Anterior cingulate cortex (tissue), 58 donors: ENCODE measurements at places on chromosomes 16 and 17.

DNA sequence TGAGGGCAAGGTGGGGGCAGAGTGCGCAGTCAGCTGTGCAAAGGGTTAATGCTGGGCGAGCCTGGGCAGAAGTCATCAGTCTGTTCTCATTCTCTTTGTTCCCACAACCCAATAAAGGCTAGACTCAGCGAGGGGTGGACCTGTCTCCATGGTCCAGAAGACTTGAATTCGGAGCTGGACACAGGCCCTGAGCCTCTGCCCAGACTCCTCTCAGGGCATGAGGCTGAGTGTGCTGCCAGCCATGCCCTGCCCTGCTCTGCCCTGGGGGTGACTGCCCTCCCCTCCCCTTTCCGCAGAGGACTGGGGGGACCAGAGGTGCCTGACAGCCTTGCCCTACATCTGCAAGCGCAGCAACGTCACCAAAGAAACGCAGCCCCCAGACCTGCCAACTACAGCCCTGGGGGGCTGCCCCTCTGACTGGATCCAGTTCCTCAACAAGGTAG lies 54.5 kb downstream of the MRC2 start:
- peak; percentile 63 for DNase-seq

GRCh38 chr17:15085890-15086677 lies 179.0 kb downstream of the PMP22 start:
- no peak for DNase-seq

- DNase-seq, result no peak
Measured at GRCh38 chr16:74792225-74792624, 17.6 kb upstream of the FA2H start.

- DNase-seq, result no peak
Measured at GRCh38 chr16:80063031-80063712, 462.6 kb upstream of the MAF start.

GRCh38 chr16:57755726-57756423 lies 20.3 kb downstream of the KATNB1 start:
- DNase-seq, result no peak

DNA sequence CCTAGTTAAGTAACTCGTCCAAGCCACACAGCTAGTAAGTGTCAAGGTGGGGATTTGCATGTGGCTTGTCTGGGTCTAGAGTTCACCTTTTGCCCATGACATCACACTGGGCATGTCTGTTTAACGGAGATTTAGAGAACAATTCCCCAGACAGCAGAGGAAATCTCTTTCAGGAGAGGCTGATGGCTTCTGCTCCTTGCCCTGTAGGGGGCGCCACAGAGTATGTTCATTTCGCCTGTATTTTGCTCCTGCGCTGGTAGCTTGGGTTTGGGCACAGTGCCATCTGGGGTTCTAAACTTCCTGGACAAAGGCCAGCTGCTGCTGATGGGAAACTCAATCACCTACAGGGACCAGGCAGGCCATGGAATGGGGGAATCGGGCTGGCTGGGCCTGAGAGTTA lies 20.4 kb downstream of the OTOA start:
- no peak for DNase-seq

DNA sequence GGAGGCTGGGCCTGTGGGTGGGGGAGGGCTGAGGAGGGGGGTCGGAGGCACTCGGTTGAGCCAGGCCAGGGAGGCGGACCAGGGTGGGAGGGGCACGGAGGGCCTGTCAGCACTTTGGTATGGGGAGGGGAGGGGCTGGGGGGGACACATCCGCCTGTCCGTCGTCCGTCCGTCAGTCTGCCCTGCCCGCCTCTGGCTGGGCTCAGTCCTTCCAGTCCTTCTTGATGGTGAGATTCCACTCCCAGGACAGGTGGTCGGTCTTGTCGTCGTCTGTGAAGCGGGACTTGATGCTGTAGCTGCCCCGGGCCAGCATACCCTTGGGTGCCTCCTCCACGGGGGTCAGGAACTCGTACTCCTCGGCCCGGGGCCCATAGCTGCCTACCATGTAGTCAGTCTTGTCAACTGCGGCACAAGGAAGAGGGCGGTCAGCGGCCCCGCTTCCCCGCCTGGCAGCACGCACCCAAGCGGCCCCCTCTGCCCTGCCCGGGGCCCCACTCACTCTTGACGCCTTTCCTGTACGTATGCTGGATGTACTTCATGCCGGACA lies 2.4 kb downstream of the ARHGDIA start:
- no peak for DNase-seq

DNA sequence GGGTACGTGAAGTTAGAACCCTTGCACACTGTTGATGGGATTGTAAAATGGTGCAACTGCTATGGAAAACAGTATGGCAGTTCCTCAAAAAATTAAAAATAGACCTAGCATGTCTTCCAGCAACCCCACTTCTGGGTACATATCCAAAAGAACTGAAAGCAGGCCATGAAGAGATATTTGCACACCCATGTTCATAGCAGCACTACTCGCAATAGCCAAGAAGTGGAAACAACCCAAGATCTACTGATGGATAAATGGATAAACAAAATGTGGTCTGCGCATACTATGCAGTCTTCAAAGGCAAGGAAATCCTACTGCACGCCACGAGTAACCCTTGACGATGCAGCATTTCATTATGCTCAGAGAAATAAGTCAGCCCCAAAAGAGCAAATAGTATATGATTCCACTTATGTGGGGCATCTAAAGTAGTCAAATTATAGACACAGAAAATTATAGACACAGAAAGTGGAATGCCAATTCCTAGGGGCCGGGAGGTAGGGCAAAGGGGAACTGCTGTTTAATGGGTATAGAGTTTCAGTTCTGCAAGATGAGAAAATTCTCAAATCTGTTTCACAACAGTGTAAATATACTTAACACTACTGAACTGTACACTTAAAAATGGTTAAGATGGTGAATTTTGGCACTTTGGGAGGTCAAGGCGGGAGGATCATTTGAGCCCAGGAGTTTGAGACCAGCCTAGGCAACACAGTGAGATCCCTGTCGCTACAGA lies 17.2 kb downstream of the CORO7 start:
- no peak for DNase-seq

DNA sequence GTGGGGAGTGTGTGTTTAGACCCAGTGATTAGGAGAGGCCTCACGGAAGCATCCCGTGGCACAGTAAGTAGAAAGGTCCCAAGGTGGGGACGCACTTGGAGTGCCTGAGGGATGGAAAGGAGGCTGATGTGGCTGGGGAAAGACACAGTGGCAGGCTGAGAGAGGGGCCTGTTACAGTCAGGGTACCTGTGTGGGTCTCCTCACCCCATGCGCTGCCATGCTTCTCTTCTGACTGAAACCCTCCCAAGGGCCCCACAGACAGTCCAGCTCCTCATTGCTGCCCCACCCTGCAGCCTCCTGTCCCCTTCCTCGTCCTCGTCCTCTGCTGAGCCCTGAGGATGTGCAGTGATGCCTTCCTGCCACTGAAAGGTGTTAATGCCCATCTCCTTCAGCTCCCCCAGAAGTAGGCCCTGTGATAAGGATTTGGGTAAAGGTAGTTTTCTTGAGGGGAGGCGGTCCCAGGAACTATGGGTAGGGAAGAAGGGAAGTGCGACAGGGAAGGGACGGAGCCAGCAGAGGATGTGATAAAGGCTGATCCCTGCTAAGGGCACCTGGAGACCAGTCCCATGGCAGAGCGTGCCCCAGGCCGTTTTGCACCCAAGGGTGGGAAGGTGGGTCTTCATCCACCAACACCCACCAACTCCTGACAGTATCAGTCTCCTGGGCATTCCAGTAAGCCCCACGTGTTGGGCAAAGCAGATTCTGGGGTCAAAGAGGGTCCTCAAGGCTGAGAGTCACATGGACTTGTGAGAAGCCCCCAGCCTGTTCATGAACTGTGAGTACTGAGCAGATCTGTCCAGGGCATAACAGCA lies 237.2 kb downstream of the GSG1L start:
- no peak for DNase-seq

DNA sequence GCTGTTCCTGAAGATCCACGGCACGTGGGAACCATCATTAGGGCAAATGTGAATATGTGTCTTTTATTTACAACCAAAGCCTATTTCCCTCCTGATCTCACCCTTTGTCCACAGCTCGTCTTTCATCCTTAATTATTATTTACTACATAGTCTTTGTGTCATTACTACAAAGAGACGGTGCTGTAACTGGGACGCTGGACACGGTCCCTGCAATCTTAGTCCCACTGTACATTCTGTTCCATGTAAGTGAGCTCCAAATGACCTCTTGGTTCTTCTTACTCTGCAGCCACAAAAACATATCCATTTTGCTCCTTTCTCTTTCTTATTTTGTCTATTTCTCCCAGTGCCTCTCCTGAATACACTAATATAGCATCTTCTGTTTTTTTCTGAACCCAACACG lies 12.7 kb upstream of the KRT23 start:
- DNase-seq, result no peak

DNA sequence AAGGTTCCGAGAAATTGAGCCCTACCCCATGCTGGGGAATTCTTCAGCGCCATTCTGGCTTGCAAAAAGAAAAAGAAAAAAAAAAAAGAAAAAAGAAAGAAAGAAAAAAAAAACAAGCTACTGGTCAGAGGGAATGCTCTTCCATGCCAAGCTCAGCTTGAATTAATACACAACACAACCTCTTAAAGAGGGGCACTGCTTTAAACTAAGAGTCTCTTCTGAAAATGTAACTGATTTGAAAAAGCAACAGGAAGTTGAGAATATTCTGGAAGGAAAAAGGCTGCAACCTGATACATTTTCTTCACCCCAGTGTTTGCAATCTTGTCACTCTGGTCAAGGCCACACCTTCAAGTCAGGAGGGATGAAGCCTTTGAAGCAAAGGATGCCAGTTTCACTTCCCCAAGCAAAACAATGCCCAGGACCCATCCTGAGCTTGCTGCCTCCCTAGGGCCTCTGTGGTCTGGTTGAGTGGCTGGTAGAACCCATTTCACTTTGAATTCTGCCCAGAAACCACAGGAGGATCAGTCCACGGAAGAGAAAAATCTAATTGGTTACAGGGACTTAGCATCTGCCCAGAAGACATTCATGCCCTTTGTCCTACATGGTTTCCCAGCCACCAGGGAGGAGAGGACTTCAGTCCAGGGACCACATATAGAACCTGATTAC lies 389.7 kb downstream of the SOX9 start:
- DNase-seq, result no peak

GRCh38 chr17:50052241-50052796 lies 3.6 kb upstream of the ITGA3 start:
- no peak for DNase-seq

DNA sequence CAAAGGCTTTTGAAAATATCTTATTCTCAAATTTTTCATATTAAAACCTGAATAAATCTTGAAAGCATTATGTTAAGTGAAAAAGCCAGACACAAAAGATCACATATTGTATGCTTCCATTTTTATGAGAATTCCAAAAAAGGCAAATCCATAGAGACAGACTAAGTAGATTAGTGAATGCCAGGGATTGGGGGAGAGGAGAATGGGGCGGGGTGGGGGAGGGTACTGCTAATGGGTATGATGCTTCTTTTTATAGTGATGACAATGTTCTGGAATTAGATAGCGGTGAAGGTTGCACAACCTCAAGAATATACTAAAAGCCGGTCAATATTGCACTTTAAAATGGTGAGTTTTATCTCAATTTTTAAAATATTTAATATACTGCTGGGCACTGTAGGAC lies 44.0 kb downstream of the XPO6 start:
- DNase-seq, result no peak
